GM12892 (cell line): ENCODE measurements at places on chromosomes 11 and 22.

GRCh38 chr11:37496201-37496600 lies 898.2 kb upstream of the RAG2 start:
- no peak for DNase-seq

DNA sequence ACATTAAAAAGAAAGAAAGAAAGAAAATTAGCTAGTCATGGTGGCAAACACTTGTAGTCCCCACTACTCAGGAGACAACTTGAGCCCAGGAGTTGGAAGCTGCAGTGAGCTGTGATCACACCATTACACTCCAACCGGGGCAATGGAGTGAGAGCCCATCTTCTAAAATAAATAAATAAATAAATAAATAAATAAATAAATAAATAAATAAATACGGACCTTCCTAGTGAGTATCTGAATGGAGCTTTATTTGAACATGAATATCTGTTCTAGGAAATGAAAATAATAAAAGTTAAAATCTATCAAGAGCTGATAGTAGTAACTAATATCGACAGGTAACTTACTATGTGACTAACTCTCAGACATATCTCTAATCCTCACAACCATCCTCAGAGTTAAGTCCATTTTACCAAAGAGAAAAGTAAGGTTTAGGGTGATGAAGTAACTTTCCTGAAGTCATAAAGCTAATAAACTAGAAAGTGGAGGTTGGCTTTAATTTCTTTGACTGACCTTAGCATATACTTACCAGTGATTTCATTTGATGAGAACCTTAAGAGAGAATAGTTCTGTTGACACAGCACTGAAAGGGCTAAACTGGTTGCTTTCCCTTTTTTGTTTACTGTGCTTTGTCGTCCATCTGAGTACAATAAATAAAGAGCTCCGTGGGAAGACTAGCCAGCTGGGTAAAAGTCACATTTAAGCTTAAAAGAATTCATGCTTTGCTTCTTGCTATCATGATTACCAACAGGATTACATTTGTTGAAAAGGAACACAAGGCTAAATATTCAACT lies 22.4 kb downstream of the ENTHD1 start:
- no peak for DNase-seq

DNA sequence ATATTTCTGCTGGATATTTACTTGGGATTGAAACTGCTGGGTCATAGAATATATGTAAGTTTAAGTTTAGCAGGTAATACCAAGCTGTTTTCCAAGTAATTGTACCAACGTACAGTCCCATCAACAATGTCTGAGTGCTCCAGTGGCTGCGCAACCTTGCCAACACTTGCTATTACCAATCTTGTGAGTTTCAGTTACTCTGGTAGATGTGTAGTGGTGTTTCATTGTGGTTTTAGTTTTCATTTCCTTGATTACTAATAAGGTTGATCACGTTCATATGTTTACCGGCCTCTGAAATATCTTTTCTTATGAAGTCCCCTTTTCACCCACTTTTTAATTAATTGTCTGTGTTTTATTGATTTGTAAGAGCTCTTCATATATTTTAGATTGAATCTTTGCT lies 370.6 kb upstream of the CADM1 start:
- no peak for DNase-seq

- DNase-seq: no peak
These were observed 131.4 kb downstream of the LUZP2 start for GRCh38 chr11:24628224-24628776.

DNA sequence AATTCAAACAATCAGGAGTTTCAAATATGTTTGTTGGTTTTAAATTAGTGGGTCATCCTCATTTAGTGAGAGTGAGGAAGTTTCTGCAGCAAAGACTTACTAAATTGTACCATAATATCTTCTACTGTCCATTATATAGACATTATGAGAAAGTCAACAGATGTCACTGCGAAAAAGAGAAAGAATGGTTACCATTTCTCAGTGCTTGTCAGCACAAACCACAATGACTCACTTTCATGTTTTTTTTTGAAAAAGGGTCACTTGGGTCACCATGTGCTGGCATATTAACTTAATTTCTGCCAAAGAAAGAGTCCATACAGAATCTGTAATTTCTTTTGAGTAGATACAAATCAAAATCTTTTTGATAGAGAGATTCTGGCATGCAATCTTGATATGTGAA lies 924.6 kb upstream of the FAT3 start:
- no peak for DNase-seq

- no peak for DNase-seq
These were observed at the start of gene HTR3A for GRCh38 chr11:113974741-113975470. Gene HTR3A (plus strand): TSS chr11:113975108. CDS start chr11:113975326, 218 bp downstream.

- DNase-seq: no peak
These were observed 17.7 kb upstream of the PAFAH1B2 start for GRCh38 chr11:117126223-117126965.

GRCh38 chr11:132541794-132542193 lies 990.5 kb downstream of the OPCML start:
- no peak for DNase-seq

DNA sequence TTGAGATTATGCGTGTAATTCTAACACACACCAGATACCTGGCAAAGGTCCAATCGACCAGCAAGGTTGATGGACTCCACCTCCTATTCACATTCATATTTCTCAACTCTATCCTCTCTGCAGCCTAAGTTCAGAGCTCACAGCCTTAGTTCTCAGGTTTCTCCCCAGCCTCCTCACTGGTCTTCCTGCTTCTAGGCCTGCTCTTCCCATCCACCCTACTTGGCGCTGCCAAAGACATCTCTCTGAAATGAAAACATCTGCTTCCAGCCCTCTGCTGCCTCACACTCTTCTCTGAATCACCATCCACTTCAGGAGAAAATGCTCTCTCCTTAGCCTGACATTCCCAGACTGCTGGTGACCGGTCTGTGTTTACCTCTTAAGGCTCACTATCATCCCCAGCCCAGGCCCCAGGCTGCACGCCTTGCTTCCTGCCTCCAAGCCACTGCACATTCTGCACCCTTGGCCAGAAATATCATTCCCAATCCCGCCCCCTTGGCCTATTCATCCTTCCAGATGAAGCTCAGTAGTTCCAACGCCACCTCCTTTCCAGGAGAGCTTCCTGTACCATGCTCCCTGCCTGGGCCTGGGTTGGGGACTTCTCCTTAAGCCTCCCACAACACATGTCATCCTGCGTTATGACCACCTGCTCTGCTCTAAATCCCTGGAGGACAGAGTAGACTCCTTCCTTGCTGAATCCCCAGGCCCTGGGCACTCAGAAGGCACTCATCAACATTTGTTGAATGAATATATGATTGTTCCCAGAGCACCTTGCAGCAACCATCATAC lies 3.5 kb downstream of the ARRB1 start:
- no peak for DNase-seq

DNA sequence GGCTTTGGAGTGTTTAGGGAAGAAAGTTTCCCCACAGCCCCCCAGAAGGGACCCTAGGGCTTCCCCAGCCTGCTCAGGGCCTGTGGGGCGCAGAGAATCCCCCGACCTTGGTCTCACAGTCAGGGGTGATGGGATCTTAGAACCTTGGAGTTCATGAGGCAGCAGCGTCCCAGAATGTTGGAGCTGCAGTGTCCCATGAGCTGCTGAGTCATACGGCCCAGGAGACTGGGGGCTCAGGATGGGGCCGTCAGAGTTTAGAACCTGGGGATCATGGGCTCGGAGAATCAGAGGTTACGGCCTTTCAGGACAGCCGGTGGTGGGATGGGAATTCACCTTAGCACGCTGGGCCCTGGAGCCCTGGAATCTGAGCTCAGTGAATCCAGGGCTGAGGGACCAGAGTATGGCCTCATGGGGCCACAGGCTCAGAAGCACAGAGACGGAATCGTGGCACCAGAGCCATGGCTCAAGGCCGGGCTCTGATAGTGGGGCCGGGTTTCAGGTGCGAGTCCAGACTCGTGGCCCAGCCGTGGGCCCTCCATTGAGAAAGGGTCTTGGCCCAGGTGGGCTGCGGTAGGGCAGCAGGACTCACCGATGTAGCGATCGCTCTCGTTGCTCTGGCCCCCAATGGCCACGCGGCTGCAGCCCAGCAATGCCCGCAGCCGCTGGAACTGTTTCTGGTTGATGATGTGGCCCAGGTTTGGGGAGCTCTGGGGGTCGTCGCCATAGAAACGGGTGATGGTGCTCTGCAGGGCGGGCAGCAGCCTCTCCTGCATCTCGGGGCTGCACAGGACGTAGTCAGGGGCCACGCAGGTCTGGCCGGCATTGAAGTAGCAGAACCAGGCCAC lies 9.5 kb downstream of the ALDH3B2 start:
- no peak for DNase-seq

GRCh38 chr11:1641096-1641495 lies 11.5 kb downstream of the KRTAP5-5 start:
- DNase-seq: no peak

- DNase-seq: no peak
These were observed 68.5 kb downstream of the C2CD3 start for GRCh38 chr11:74102321-74102720.

GRCh38 chr22:30861688-30862552 lies 106.7 kb downstream of the MORC2 start:
- DNase-seq: peak; percentile 10

- no peak for DNase-seq
These were observed 581 bp upstream of the EIF3L start for GRCh38 chr22:37848587-37849088.

DNA sequence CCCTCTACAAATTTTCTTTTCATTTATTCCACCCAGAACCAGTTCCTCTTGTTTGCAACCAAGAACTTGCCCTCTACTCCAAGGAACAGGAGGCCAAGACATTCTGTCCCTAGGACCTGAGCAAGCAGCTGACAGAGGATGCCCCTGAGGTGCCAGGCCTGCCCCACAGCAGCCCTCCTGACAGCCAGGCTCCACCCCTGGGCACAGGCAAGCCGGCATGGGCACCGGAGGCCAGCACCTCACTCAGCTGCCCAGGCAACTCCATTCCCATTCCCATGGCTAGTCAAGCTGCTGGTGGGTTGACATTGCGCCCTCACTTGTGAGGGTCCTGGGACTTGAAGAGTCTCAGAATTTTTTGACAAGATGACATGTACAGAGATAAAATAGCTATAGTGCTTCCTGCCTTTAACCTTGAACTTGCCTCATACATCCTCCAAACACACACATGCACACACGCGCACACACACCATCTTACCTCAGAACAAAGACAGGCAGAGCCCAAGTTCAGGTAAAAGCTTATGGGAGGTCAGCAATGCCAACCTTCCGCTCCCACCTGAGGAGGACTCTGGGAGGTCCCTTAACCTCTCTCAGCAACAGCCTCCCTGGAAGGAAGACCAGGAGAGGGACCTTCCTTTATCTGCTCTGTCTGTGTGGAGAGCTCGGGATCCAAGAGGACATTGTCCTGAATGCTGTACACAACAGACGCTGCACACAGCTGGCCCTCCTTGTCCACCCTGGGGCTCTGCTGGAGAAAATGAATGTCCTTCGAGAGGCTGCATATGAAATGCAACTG lies 620.9 kb upstream of the CADM1 start:
- no peak for DNase-seq
